ENCODE measurements at places on chromosomes 11 and 22.

DNA sequence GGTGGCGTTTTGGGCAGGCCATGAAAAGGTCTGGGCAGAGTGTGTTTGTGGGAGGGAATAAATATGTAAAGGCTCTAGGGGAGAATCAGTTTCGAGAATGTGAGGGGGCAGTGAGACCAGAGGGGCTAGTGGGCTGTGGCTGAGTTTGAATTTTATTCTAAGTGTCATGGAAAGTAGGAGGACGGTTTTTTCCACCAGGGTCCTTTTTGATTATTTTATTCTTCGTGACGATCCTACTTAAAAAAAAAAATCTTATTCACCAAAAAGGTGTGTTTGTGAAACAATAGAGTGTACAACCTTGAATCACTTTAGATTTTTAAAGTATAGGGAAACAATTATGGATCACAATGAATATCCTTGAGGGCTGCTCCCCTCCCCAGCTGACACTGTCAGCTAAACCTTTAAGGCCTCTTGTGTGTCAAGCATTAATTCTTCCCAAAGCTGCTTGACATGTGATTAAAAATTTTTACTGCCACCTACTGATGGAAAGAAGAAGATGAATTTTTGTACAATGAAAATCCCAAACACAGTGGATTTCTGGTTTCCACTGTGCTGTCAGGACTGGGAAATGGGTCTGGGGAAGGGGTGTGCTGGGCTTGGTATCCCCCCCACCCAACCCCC, 107.5 kb upstream of the OR4B1 start:
- no peak for DNase-seq

- DNase-seq = no peak
These were observed 819 bp upstream of the KCNQ1OT1 start for GRCh38 chr11:2700415-2701211.

DNA sequence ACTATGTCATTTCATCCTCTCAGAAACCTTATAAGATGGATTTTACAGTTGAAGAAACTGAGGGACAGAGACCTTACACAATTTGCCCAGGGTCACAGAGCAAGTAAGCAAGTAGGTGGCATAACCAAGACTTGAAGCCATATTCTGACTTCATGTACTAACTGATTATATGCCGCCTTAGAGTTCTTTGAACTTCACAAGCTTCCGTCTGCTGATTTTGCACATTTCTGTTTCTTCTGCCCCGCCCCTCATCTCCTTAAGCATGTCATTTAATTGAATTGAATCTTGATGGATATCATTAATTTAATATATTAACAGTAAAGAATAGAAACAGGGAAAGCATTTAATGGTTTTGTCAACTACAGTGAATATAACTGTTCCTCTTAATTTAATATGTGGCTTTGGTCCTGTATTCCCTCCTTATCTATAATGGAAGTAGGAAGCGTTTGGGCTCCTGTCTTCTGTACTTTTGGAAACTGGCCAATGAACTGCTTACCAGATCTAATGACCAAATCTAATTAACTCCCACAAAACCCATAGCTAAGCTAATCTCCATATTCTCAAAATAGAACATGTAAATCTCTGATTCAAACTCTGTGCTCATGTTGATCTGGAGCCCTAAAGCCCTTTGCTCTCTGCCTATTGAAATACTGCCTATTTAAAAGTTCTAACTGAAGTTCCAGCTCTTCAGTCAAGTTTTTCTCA, 30.4 kb downstream of the SIK2 start:
- no peak for DNase-seq

DNA sequence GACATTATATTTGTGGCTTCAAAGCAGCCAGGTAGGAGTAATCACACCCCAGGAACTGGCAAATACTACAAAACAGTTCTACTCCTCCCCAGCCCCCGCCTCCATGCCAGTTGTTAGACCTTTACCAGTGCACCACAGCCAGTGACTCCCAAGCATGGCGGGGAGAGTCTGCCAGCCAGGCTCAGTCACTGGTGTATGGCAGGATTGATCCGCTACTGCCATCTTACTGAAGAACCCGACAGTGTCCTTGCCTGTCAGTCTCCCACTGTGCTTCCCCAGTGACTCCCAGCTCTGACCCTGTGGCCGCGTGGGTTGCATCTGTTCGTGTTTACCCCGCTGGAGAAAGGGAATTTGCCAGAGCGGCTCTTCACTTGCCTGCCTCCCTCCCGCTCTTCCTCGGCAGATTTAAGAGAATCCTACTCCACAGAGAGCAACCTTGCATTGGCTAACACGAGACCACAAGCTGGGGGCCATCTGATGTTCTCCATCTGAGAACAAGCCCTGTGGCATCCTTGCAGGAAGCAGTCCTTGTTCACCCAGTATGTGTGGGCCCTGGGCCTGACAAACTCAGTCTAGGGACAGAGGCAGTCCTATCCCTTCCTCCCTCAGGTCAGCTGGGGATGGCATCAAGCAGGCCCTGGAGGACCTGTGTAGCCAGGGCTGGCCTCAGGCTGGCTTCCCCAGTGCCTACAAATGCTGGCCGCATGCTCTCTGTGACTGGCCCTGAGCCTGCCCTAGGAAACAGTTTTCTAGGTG, 33.1 kb downstream of the GNAZ start:
- no peak for DNase-seq

GRCh38 chr11:131693756-131694155, 323.3 kb downstream of the NTM start:
- DNase-seq = no peak

- DNase-seq = no peak
These were observed at the start of gene MMP3 for GRCh38 chr11:102843489-102843888. Gene MMP3, minus strand, starts transcription at chr11:102843609. Its CDS starts 63 bp downstream, at chr11:102843546.

DNA sequence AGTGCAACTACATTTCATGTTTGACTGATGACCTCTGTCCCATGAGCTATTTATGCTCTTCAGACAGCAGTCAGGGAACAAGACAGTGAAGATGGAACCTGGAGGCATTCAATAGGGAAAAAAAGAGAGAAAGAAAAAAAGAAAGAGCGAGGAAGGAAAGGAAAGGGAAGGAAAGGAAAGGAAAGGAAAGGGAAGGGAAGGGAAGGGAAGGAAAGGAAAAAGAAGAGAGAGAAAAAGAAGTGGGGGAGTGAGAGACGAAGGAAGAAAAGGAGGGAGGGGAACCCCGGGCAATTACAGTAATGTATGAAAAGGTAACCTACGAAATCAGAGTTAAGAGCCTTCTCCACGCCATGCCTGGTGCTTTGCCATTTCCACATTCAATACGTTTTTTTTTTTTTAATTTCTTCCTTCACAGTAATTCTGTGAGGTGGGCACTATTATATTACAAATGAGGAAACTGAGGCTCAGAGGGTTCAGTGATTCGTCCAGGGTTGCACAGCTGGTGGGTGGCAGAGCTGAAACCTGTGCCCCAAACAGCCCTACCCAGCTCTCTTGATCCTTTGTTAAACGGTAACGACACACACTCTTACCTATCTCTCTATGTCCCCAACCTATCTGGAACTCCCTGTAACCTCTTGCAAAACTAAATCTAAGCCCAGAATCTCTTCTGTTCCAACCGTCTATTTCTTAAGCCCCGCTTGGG, 39.3 kb downstream of the ETS1 start:
- no peak for DNase-seq

DNA sequence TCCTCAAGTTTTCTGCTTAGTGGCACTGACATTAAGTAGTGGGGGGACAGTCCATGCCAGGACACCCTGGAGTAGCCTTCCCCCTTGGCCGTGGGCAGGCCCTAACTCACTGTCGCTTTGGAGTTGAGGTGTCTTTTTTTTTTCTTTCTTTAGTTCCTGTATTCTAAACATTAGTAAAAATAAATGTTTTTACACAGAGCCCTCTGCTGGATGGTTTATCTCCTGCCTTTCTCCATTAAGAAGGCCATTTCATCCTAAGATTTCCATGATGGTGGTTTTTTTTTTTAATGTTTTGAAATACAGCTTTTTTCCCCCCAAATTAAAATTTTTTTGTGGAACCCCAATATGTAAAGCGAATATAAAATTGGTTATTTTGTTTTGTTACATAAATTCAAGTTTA, 1.8 kb upstream of the TIGD3 start:
- DNase-seq = no peak

DNA sequence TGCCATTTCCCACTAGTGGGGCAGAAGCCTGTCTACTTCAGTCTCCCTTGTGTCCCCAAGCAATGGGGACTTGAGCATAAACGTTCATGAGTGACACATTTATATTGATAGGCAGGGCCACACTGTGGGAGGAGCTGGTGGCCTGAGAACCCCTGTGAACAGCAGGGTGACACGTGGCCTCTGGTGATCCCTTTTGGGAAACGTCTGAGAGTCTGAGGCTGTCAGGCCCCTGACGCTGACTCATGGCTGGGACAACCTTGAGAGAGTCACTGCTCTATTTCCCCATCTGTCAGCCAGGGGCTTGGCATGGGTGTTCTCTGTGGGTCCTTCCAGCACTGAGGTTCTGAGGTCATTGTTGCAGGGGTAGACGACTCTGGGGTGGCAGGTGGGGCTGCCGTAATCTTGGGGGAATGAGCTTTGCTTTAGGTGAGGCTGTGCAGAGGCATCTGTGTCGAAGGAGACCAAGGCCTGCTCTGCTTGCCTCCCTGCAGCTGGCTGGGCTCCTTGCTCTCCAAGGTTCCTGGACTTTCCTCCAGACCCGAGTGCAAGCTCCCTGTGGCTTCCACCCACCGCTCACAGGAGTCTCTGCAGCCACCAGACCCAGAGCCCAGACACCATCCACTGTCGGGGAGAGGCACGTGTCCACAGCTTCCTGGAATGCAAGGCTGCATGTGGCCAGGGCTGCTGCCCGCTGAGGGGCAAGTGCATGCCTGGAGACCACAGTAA, 54.7 kb downstream of the SMIM38 start:
- DNase-seq = no peak

DNA sequence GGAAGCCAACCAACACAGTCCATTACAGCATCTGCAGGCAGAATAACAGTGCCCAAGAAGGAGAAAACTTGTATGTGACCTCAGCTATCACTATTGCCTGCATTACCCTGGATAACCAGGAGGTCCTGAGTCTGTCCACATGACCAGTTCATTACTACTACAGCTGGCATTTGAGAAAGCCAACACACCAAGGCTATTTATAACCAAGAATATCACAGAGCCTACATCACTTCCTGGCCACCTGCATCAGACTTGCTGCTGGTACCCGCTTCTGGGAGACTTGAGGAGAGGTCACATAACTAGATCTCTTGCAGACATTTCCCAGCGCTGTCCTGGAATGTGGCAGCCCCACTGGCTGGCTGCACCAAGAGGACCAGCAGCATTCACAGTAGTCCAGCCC, 11.1 kb upstream of the OR56B4 start:
- no peak for DNase-seq

DNA sequence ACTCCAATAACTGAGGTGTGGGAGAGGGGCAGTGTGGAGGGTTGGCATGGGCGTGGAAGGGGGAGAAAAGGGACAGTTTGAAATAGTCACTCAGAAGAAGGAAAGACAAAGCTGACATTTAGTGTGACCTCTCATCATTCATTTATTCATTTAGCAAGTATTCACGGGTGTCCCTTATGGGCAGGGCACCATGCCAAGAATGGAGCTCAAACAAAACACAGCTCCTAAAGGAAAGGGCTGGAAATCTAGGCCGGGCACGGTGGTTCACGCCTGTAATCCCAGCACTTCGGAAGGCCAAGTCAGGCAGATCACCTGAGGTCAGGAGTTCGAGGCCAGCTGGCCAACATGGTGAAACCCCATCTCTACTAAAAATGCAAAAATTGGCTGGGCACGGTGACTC, 19.4 kb upstream of the DGKZ start:
- DNase-seq = no peak

DNA sequence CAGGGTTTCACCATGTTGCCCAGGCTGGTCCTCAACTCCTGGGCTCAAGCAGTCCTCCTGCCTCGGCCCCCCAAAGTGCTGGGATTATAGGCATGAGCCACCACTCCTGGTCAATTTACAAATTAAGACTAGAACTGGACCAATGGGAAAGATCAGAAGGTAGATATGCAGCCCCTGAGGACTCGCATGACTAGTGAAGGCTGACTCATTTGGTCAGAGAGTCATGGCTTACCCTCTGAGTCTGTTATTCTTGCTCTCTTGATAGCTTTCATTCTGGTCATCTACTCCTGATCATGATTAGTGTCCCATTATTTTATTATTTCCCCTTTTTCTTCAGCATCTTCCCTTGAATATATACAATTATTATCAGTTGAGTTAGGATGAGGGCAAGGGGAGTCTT, 2.7 kb upstream of the LDHAL6A start:
- no peak for DNase-seq

DNA sequence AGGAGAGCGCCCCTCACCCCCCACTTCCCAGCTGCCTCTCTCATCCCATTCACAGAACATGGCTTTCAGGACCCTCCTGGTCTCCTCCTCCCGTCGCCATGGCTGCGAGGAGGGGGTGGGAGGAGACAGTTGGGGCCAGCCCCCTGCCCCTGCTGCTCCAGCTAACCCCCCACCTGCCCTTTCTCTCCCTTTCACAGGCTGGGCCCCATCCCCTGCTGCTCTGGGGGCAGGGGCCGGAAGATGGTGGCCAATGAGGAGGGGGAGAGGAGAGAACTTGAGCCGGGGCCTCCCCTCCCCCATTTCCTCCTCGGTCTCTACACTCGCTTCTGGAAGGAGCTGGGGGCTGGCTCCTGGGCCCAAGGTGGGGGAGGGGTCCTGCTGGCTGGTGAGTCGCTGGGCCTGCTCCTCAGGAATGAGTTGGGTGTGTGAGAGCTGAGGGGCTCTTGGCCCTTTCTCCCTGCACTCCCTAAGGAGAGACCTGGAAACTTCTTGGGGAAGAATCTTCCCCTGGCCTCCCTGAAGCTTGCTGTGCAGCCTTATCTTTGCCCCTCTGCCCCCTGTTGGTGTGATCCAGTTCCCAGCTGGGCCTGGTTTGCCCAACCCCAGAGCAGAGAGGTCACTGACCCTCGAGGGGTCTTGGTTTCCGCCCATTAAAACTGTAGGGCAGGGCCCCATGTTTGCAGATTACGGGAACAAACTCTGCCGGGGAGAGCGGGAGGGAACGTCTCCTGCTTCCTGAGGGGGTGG, 10.2 kb downstream of the YPEL4 start:
- no peak for DNase-seq

- DNase-seq = no peak
These were observed 60.2 kb downstream of the LRP5 start for GRCh38 chr11:68372625-68373024.

- DNase-seq = no peak
These were observed 145.1 kb downstream of the SWAP70 start for GRCh38 chr11:9808943-9809342.

GRCh38 chr11:8227156-8228152, 36.2 kb downstream of the LMO1 start:
- DNase-seq = no peak

- no peak for DNase-seq
These were observed 2.0 kb downstream of the NHERF4 start for GRCh38 chr11:119187123-119187892.
